Large intestine (tissue), 12 donors: ENCODE measurements at places on chromosomes 4 and X. TPM values are rescaled to one million over a fixed set of nuclear protein-coding genes. Genes with fewer than 3 reads are reported as not detected.

The PRKG2 gene
- polyA plus RNA-seq: 61.2 TPM

The FAM9B gene
- 0.15 TPM for polyA plus RNA-seq

The ZNF718 gene
- 5.2 TPM for polyA plus RNA-seq

The NPFFR2 gene
- polyA plus RNA-seq: not detected

The PDHA2 gene
- not detected for polyA plus RNA-seq

GRCh38 chr4:81564025-81564424 is 92.3 kb upstream of the RASGEF1B start:
- no peak for DNase-seq

GRCh38 chrX:22365460-22365859 is 92.7 kb downstream of the CBLL2 start:
- DNase-seq: no peak

The SPIN2A gene
- polyA plus RNA-seq: 2.1 TPM

DNA sequence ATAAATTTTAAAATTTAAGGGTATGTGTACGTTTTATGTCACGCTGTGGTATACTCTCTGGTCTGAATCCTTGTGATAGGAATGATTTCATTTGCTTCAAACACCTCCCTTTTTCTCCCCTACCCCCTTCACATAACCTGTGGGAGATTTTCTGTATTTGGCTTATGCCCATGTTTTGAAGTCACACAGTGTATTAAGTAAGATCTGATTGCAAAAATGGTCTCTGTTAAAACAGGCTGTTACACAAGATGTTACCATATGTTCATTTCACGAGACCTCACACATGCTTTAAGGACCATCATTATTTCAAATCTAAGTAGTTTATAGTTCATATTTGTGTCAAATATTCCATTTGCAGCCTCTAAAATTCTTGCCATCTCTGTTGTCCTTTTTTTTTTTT is 63.5 kb downstream of the TMEM131L start:
- DNase-seq: no peak

GRCh38 chrX:78527263-78527662 is 131.9 kb downstream of the RTL3 start:
- DNase-seq: no peak

The TIMM17B gene
- polyA plus RNA-seq: 42.3 TPM

The FGF13 gene
- polyA plus RNA-seq: 32.9 TPM

GRCh38 chrX:112736310-112736709 is 56.6 kb upstream of the LHFPL1 start:
- no peak for DNase-seq

The PDLIM3 gene
- polyA plus RNA-seq: 28.2 TPM

DNA sequence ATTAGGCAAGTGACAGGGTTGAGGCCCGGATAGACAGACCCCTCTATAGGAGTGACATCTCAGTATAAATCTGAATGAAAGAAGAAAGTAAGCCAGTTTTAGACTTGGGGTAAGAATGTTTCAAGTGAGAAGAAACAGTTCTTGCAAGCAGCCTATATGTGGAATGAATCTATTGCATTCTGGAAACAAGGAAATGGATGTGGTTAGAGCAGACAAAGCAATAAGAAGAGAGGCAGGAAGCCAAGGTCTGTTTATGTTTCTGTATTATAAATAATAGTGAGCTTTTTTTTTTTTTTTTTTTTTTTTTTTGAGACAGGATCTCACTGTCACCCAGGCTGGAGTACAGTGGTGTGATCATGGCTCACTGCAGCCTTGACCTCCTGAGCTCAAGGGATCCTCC is 255.8 kb downstream of the UNC5C start:
- no peak for DNase-seq

- DNase-seq: no peak
These were observed 940.3 kb upstream of the ADGRL3 start for GRCh38 chr4:60259781-60260180.

The GPR82 gene
- polyA plus RNA-seq: 1.4 TPM

GRCh38 chr4:138728566-138728965 is 287.0 kb upstream of the NOCT start:
- DNase-seq: no peak

DNA sequence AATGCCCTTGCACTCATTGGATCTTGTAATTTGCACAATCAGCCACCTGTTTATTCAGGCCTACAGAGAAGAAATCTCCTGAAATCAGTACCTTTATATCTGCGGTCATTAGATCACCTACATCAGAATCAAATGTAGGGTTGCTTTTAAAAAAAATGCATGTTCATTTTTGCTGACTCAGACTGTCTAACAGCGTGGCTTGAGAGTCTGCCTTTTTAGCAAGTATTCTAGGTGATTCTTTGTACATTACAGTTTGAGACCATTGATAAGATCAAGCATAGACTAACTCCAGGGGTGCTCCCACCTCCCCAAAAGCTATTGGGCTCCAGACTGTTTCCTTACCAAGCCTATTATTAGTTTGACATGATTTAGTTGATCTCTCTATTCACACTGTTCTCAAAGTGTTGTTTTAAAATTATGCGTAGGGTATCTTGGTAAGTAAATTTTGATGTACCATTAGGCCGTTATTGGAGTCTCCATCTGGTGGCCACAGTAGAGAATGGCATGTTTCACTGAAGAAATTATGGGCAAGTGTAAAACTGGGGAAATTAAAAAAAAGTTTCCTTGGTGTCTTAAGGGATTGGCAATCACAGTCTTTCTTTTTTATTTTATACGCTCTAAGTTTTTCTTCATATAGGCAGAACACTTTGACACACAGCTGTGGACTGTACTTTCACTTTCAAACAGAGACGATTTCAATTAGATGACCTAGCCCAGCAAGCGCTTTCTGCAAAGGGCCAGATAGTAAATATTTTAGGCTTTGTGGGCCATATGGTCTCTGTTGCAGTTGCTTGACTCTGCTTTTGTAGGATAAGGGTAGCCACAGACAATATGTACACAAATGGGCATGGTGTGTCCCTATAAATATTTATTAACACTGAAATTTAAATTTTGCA is 33.7 kb upstream of the MSL3 start:
- DNase-seq: peak; percentile 19

DNA sequence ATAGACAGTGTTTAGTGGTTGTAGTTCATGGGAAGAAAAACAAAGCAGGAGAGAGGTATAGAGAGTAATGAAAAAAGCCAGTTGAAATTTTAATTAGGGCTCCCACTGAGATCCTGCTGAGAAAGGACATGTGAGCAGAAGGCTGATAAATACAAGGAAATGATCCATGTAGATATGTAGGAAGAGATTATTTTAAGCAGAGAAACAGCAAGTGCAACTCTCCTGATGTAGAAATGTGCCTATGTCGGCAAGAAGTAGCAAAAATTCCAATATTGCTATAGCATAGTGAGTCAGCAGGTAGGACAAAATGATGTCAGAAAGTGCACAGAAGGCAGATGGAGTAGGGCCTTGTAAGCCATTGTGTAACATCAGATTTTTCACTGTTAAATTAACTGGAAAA is 1027.3 kb downstream of the PCDH18 start:
- DNase-seq: no peak

- no peak for DNase-seq
These were observed 107.9 kb downstream of the ZNF827 start for GRCh38 chr4:145830699-145831098.

DNA sequence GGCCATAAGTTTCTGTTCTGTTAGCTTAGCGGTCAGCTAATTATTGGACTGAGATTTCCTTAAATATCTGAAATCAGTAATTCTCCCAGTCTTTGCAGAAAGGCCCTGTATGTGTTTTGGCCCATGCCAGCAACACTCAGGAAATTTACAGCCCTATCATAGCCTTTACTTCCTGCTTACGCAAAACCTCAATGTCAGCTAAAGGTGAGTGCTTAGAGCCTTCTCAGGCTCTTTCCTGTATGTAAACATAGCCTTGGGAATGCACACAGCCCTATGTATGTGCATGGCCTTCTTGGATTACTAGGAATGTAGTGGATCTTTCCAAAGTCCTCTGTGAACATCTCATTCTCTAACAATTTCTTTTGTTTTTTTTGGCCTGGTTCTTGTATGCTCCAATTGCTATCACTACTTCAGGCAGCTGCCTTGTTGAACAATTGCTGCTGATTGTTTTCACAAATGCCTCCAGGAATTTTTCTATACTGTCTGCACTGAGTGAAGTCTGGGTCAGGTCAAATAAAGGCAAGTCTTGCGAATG is 200.0 kb downstream of the PPP1R2C start:
- peak; percentile 33 for DNase-seq

- no peak for DNase-seq
These were observed 15.5 kb downstream of the NAT8L start for GRCh38 chr4:2074588-2074987.

- DNase-seq: no peak
These were observed 231.4 kb downstream of the QDPR start for GRCh38 chr4:17280261-17281018.

The HTRA3 gene
- polyA plus RNA-seq: 15.5 TPM

The MAGEA4 gene
- polyA plus RNA-seq: not detected

DNA sequence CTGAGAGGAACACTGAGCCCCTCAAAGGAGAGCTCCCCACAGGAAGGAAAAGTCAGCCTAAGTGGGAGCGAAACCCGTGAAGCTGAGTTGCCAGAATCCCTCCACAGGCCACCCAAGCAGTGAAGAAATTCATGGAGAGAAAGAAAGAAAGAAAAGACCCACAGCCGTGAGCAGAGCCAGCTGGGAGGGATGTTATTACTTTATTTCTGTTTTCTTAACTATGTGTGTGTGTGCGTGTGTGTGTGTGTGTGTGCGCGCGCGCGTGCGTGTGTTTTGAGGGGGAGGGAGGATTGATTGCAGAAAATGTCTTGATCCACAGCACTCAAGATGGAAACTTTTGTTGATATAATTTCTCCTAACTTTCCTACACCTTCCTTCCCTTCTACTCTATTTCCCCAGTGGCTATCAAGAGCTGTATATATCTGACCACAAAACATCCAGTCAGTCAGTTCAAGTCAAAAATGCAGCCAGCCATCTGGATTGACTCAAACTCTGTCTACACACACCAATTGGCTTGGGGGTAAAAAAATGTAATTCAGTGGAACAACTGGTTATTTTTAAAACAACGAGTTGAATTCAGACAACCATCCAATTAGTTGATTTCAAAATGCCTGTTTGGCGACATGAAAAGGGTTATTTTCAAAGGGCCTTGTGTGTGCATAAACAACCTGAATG is 13.8 kb upstream of the GPC3 start:
- DNase-seq: no peak

- DNase-seq: no peak
These were observed 9.0 kb downstream of the TCEAL1 start for GRCh38 chrX:103637604-103638338.

DNA sequence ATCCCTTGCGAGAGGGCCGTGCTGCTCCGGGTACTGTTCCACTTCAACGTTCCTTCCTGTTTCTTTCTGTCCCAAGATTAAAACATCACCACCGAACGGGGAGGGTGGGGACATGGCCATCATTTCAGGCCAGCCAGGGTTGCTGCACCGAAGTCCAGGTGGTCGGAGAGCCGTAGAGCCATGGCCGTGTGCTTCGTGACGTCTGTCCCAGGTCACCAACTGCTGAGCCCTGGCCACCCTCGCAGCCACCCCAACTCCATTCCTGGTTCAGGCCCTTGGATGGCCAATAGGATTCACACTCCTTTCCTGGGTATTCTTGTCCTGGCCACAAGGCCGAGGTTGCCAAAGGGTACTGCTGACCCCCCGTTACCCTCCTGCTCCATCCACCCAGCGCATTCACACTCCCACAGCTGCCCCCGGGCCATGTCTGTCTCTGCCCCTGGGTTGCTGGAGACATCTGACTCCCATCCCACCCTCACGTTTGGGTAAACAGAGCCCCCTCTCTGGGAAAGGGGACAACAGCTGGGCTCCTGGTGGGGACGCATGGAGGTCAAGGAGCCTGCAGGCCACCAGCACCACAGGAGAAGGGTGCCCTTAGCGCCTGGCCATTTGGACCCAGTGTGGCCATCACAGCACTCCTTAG is 103.2 kb downstream of the HMX1 start:
- no peak for DNase-seq

DNA sequence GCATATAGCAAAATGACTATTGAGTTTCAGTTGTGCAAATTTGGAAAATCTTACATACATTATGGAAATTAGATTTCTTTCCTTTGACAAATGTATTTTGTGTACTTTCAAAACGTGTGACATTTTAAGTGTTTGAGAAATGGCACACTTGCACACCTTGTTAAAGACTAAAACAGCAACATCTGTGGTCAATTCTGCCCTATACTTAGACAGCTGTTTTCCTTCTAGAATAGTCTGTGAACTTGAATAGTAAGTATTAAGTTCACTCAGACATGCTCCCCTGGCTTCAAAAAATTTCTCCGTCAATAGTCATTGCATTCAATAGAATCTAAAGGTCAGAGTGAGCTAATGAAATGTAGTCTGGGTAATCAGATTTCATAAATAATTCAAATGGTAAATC is 21.7 kb upstream of the TBC1D9 start:
- DNase-seq: no peak

The CHM gene
- 14.5 TPM for polyA plus RNA-seq
